Caudate nucleus (tissue), 63 donors: ENCODE measurements at places on chromosomes 1 and 21.

DNA sequence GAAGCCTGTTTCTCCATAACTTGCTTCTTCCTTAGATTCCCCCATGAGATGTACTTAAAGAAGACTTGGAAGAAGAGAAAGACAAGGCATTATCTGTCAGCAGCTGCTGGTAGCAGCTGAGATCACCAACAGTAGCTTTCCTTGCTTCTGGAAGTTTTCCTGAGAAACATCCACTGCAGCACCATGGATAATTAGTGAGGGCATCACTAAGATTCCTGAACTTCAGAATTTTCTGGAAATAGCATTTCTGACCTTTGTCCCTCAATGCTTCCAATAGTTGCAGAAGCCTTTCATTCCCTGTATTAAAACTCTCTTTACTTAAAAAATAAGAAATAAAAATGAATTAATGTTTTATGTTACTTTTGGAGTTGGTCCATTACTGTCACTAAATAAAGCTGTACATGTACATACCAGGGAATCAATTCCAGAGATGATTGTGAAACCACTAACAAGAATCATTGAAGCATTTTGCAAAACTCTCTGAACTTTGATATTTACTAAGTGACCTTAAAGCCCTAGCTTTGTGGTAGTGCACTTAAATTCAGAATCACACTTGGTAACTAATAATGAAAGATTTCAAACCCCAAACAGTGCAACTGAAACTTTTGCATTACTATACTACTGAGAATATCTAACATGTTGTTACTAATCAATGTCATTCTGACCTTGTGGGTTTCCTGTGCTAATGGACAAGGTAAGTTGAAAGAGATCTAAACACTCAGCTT, at the start of gene CFHR4:
Gene CFHR4, plus strand, starts transcription at position 538 of the 725 bp plus-strand sequence. Its CDS starts 99 bp downstream, at position 637.
- no peak for DNase-seq

DNA sequence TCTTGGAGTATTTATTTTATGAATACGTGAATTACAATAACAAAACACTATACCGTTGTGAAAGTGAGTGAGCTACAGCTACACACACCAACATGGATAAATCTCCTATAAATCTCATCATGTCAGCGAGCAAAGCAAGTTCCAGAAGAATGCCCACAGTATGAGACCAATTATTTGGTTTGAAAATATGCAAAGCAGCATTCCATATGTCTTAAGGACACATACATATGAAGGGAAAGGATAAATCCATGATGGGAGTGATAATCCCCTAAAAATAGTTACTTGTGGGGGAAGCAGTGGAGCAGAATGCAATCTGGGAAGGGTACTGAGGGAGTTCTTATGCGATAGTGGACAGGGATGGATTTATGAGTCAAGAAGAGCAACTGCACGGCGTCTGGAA, 261.3 kb downstream of the DISC1 start:
- no peak for DNase-seq

DNA sequence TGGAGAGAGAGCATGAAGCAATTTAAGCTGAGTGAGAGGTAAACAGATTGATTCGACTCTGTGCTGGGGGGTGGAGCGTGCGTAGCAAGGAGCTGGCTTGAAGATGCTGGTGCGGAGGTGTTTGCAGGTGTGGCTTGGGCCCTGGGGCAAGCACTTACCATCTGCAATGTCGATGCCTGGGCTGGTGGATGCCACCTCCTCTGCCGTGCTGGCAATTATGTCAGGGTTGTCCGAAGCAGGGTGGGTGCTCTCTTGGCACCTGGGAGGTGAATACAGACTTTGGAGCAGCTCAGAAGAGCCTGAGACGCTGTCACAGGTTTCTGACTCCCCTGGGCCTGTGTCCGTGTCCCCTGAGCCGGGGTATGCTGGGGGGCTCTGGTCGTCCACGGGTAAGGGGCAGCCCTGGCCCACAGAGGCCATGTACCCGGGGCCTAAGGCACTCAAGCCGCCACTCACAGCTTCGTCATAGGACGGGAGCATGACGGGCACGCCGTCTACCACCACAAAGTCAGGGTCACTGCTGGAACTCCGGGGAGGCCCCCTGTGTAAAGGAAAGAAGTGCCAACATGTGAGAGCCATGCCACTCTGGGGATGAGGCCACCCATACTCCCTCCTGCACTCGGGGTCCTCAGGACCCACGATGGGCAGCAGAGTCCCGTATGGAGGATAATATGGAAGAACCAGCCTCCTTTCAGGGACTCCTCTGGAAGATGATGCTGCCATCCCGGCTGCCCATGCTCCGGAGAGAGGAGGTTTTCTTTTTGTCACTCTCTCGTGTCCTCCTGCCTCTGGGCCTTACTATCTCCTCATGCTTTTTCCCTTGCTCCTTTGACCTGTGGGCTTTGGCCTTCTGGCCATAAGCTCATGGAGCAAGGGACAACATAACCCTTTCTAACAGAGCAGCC, 80.3 kb upstream of the TLR5 start:
- no peak for DNase-seq

DNA sequence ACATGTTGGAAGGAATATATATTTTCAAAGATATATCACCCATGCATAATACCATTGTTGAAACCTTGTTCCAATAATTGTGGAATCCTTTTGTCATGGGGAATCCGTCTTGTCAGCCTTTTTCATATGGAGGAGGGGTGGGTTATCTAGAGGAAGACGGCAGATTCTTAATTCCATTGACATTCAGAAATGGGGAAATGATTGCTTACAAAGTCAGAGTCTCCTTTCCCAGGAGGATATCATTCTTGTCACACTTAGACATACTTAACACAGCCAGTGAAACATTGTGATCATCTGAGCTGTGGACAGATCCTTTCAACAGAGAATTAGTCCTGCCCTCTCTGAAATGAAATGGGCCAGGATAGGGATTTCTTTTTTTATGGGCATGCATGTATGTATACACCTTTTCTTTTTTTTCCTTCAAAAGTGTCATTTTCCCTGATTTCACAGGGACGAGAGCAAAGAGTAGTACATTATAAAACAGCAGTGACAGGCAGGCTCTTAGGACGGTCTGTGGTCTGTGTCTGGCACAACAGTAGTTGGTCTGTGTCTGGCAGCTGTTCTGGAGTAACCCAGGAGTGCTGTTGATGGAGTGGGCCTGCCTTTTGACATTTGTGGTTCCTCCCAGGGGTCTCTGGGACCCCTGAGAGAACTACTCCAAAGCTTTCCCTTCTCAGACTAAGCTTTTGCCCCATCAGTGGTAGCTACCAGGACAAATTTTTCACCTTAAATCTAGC, 50.1 kb downstream of the VPS13D start:
- DNase-seq: no peak

DNA sequence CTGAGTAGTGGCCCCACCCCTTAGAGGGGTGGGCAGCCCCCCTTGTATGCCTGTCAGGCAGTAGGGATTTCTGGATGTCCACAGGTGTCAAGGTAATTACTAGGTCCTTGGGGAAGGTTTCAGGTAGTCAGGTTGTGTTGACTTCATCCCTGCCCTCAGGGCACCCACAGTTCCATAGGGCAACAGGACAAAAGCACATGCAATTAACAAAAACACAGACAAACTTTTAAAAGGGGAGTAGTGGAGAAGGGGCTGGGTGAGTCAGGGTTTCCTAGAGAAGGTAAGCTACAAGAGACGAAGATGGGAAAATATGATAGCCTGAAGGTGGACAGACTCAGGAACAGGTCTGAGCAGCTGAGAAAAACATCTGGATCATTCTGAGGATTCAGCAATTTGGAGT, 14.1 kb downstream of the KRTCAP2 start:
- no peak for DNase-seq

GRCh38 chr1:187229496-187229895, 400.7 kb downstream of the PLA2G4A start:
- DNase-seq: no peak

GRCh38 chr1:233503366-233503954, 110.4 kb upstream of the KCNK1 start:
- no peak for DNase-seq

- no peak for DNase-seq
Observed at GRCh38 chr1:180563026-180563827, 4.5 kb downstream of the OVAAL start.
